ENCODE measurements at places on chromosomes 2 and 18. TPM values are rescaled to one million over a fixed set of nuclear protein-coding genes. Genes with fewer than 3 reads are reported as not detected.
A peak's percentile ranks its signal among the peaks of the same experiment; 100 is the strongest.

RND3 gene
- total RNA-seq = 51.2 TPM

- no peak for DNase-seq
These were observed 350.4 kb downstream of the EN1 start for GRCh38 chr2:118496870-118497611.

DNA sequence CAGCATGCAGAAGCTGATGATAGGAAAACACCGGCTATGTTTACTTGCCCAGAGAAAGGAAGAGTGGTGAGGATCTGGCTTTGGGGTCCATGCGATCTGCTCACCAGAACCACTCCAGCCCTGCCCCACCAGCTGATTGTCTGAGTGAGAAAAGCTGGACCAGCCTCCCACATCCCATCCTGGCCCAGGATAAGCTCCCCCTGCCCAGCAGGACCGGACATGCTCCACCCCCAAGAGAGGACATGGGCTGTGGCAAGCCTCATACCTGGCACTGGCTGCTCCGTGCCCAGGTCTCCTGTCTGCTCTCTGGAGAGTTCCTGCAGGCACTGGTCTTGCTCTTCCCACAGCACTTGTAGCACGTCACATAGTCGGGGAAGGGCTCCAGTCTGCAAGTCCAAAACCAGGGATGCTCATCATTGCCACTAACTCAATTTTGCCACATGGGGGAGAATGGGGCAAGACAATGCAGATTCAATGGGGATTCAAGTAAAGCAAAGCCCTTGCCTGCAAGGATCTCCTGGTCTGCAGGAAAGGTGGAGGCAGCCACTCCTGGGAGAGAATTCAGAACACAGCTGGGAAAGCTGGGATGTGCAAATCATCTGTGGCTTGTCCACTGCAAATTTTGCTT lies 30.0 kb downstream of the SCTR start:
- DNase-seq = no peak

DNA sequence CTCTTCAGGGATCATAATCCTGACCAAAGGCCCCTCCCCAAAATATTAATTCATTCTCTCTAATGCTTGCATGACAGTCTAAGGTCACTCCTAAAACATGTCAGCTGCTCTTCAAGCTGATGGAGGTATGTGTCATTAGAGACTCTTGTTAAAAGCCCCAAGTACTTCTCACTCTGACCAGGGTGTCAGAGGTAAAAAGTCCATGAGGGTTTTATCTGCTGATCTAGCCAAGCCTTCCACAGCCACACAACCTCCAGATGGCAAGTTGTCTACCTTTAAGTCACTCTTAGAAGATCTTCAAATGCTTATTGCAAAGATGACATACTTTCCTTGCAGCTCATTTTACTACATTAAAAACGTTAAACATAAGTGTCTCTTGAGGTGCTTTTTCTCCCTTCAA lies 83.6 kb upstream of the ETAA1 start:
- DNase-seq = no peak

DNA sequence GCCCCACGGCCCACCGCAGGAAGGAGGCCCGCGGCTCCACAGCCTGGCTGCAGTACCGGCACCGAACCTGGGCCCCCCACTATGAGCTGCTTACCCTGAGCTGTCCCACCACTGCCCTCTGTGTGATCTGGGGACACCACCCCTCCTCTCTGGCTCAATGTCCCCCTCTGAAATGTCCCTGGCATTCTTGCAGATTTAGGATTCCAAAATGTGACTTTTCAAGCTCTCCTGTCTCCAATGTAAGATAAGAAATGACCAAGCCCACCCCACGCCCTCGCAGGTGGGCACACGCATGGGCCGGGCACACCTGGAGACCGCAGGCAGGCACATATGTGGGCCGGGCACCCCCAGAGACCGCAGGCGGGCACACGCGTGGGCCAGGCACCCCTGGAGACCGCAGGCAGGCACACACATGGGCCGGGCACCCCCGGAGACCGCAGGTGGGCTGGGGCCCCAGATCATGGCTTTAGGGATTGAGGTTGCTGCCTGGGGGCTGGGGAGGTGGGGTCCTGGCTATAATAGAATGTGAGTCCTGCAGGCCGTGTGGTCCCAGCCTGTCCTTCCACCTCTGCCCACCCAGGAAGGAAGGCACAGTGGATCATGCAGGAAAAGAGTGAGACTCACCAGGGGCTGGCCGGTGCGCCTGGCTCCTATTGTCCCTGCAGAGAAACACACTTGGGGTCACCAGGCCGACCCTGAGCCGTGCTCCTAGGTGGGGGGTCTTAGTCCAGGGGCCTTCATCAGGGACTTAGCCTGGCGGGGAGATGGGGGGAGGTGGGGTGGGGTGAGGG lies 7.2 kb downstream of the PDCD1 start:
- DNase-seq = no peak

DAW1 gene
- total RNA-seq = not detected

SKOR2 gene
- not detected for total RNA-seq

GRCh38 chr2:72561621-72562318 lies 264.1 kb downstream of the EXOC6B start:
- DNase-seq = peak; percentile 59

GRCh38 chr18:79567481-79568147 lies 112.0 kb upstream of the CTDP1 start:
- DNase-seq = peak; percentile 94

MARCHF4 gene
- not detected for total RNA-seq

GRCh38 chr2:16745466-16745865 lies 79.8 kb upstream of the CYRIA start:
- DNase-seq = no peak

GRCh38 chr2:223779877-223780276 lies 57.5 kb downstream of the AP1S3 start:
- no peak for DNase-seq
